MCF 10A (cell line): ENCODE measurements at places on chromosomes 1 and 21. TPM values are rescaled to one million over a fixed set of nuclear protein-coding genes. Genes with fewer than 3 reads are reported as not detected.

CELA3B gene
- not detected in 2 replicates for total RNA-seq

DNA sequence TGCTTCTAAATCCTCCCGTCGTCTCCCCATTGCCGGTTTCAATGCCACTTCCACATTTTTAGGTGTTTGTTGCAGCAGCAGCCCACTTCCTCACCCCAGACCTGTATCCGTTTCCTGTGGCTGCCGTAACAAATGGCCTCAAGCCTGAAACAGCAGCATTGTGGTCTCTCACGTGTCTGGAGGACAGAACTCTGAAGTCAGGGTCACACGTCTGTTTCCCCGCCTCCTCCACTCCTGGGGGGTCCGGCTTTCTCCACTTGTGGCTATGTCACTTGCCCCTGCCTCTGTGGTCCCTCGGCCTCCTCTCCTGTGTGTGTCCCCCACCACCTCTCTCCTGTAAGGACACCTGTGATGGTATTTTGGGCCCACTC is 21.8 kb downstream of the TRPM2 start:
- H3K27ac ChIP-seq: no peak overlapping the region
- H3K27me3 ChIP-seq: peaks cover 34% of the 10 kb centered on the region
- no peaks in the 10 kb centered on the region for H3K4me1 ChIP-seq
- DNase-seq: no peak
- peaks cover 6% of the 10 kb centered on the region for H3K36me3 ChIP-seq

DNA sequence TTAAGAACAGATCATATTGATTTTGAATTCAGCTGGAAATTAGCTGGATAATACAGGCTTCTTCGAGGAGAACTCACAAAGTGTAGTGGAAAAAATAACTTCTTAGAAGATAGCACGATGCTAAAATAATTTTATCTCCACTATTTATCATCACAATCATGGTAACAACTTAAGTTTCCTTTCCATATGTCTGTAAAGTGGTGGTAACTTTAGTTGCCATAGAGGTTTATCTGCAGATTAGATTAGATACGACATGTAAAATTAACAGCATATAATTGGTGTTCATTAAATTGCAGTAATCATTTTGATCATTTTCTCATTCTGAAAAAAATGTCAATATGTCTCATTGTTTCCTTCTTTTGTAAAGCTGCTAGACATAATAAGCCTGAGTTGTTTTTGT is 921.5 kb downstream of the KCNT2 start:
- no peaks in the 10 kb centered on the region for H3K27me3 ChIP-seq
- DNase-seq: no peak
- H3K36me3 ChIP-seq: no peaks in the 10 kb centered on the region
- H3K4me3 ChIP-seq: no peak overlapping the region
- H3K4me1 ChIP-seq: no peaks in the 10 kb centered on the region

DNA sequence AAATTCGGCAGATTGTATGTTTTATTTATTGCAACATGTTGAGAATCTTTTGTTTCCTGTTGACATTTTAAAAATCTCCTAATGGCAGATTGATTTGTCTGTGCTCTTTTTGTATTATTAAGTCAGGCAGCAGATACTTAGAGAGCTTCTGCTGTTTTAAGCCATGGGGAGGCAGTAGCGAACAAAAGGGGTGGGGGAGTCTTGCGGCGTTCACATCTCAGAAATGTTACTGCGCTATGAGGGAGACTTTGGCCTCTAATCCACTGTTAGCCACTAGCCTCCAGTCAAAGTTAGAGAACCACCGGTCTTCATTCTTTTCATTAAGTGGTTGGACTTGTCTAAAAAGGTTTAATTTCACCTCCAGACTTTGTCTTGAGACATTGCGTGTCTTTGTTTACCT is 93.6 kb downstream of the DYRK1A start:
- H3K27ac ChIP-seq: no peak overlapping the region
- no peak for DNase-seq
- peaks cover 5% of the 10 kb centered on the region for H3K36me3 ChIP-seq

MAP1LC3C gene
- not detected in 2 replicates for total RNA-seq

- H3K27me3 ChIP-seq: peaks cover 11% of the 10 kb centered on the region
- H3K36me3 ChIP-seq: no peaks in the 10 kb centered on the region
- no peak for DNase-seq
- no peak overlapping the region for H3K27ac ChIP-seq
Observed at GRCh38 chr21:41075656-41076055, 92.3 kb upstream of the BACE2 start.

LRRC53 gene
- total RNA-seq: not detected in 2 replicates

DNA sequence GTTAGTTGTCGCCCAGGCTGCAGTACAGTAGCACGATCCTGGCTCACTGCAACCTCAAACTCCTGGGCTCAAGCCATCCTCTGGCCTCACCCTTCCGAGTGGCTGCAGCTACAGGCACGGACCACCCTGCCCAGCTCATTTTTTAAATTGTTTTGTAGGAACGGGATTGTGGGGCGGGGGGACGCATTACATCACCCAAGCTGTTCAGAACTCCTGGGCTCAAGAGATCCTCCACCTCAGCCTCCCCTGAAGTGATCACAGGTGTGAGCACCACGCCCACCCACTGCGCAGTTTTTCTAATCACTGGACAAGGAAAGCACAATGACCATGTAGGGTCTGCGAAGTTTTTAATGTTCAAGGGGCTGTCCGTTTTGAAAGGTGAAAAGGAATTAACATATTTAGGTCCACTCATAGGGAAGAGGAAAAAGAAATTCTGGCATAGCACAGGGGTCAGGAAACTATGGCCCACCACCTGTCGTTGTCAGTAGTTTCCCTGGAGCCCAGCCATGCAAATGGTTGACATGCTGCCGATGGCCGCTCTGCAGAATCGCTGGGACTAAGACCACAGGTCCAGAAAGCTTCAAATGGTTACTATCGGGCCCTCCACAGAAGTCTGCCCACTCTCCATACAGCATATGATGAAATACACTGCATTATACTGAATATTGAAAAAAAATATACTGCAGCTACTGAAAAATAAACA is 26.0 kb downstream of the SETD4 start:
- H3K4me3 ChIP-seq: no peak overlapping the region
- no peaks in the 10 kb centered on the region for H3K27me3 ChIP-seq
- peaks cover 7% of the 10 kb centered on the region for H3K4me1 ChIP-seq
- no peak for DNase-seq
- H3K27ac ChIP-seq: no peak overlapping the region
- H3K36me3 ChIP-seq: peaks cover 55% of the 10 kb centered on the region

- peaks cover 6% of the 10 kb centered on the region for H3K4me1 ChIP-seq
- H3K36me3 ChIP-seq: peaks cover 8% of the 10 kb centered on the region
- H3K27ac ChIP-seq: no peak overlapping the region
- no peaks in the 10 kb centered on the region for H3K27me3 ChIP-seq
- no peak overlapping the region for H3K4me3 ChIP-seq
Observed at GRCh38 chr1:3895279-3895950, 4.7 kb downstream of the C1orf174 start.

HES2 gene
- 5.0 and 7.6 TPM in 2 replicates for total RNA-seq

GRCh38 chr1:44655609-44656008 is 18.7 kb downstream of the TMEM53 start:
- no peak for DNase-seq
- H3K27ac ChIP-seq: no peak overlapping the region
- peaks cover 5% of the 10 kb centered on the region for H3K36me3 ChIP-seq
- no peaks in the 10 kb centered on the region for H3K4me1 ChIP-seq
- no peak overlapping the region for H3K4me3 ChIP-seq

- peaks cover 41% of the 10 kb centered on the region for H3K36me3 ChIP-seq
- DNase-seq: no peak
- H3K27me3 ChIP-seq: no peaks in the 10 kb centered on the region
- H3K27ac ChIP-seq: no peak overlapping the region
Observed at GRCh38 chr1:15627343-15627988, 10.2 kb downstream of the DDI2 start.

ELK4 gene
- 101 and 109 TPM in 2 replicates for total RNA-seq
